ENCODE measurements at places on chromosomes 13 and 19.

DNA sequence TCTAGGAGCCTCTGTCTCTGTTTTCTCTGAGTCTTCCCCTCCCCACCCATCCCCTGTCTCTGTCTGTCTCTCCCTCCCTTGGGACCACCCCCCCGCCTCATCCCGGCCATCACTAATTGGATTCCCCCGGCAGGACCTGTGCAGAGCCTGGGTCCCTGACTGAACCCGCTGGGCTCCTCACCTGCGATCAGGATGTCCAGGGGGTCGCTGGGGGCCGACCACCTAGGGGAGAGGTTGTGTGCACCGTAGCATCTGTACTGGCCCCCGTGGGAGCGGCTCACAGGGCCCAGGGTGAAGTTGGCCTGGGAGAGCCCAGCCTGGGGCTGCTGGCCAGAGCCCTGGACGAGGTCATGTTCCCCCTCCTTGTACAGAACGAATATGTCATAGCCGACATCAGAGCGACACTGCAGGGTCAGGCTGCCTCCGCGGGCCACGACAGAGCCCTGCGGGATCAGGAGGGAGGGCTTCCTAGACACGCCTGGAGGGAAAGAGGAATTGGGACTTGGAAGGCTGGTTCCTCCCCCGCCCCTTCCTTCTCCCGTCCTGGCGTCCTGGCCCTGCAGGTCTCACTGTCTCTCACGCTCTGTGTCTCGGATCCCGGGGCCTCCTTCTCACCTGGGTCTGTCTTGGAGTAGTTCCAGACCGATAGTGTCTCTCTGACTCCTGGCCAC is 1.8 kb downstream of the LILRB5 start:
- no peak for ATAC-seq

GRCh38 chr19:54209811-54210494 is 9.3 kb downstream of the RPS9 start:
- peak; percentile 50 for ATAC-seq

DNA sequence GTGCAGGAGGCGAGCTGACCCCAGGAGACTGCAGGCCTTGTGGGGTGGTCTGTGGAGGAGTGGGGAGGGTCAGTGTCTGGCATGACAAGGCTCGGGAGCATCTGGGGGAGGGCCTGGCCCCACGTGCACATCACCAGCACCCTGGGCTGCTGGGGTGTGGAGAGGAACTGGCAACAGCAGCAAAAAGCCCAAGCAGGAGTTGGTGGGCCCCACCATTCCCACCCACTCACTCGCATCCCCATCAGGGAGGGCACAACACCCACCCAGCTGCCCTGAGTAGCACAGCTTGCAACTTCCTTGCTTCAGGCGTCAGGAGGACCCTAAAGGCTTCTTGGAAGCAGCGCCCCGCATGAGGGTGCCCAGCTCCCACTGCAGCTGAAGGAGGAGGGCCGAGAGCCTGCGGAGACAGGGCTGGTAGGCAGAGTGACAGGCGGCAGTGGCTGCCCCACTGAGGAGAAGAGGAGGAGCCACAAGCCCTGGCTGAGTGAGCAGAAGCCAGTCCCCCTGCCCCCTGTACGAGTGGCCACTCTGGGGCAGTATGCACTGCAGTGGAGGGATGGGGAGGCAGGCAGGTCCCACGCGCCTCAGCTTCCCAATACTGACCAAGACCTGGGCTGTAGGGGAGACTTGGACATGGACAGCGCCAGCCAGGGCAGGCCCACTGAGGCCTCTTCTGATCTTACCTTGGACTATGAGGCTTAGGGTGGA is 26.5 kb downstream of the ELL start:
- no peak for ATAC-seq

- ATAC-seq: peak; percentile 15
Observed at GRCh38 chr13:27921421-27921960, 1.7 kb downstream of the PDX1 start.

DNA sequence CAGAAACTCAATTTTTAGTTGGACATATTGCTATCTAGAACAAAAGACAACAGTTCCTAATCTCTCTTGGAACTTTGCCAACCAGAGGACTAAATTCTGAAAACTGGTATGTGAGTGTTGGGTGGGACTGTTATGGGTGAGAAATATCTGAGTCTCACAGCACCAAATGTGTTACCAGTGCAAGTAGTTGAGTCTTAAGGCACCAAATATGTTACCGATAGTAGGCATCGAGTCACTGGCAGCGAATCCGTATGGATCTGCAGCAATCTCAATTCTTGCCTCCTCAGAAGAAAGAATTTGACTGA is 575.2 kb downstream of the DACH1 start:
- ATAC-seq: no peak

GRCh38 chr19:44573627-44574026 is 39.7 kb upstream of the IGSF23 start:
- ATAC-seq: no peak

DNA sequence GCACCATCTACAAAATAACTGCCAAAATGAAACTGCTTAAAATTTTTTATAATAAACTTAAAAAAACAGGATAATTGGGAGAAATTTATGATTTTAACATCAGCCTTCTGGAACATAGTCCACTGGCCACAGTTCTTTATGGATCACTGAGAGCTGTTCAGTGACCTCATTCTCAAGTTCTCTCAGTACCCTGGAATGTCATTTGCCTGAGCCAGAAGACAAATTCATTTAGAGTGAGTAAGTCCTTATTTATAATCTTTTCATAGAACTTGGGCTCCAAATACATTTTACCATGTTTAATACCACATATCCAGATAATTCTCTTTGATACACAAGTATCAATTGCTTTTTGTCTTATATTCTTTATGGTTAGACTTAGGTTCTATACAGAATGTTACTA is 87.6 kb downstream of the CAB39L start:
- ATAC-seq: no peak

- peak; percentile 68 for ATAC-seq
Observed at GRCh38 chr19:15562861-15563260, 52.2 kb upstream of the CYP4F8 start.

GRCh38 chr13:81670048-81670447 is 1329.1 kb upstream of the SPRY2 start:
- no peak for ATAC-seq

- ATAC-seq: peak; percentile 66
Observed at GRCh38 chr13:74040200-74040599, 94.0 kb downstream of the KLF12 start.

- no peak for ATAC-seq
Observed at GRCh38 chr19:41548954-41549688, 26.8 kb upstream of the CEACAM21 start.

- ATAC-seq: no peak
Observed at GRCh38 chr13:51644654-51645053, 60.4 kb downstream of the WDFY2 start.

GRCh38 chr13:109785892-109786450 is 412 bp downstream of the IRS2 start:
- ATAC-seq: peak; percentile 24

DNA sequence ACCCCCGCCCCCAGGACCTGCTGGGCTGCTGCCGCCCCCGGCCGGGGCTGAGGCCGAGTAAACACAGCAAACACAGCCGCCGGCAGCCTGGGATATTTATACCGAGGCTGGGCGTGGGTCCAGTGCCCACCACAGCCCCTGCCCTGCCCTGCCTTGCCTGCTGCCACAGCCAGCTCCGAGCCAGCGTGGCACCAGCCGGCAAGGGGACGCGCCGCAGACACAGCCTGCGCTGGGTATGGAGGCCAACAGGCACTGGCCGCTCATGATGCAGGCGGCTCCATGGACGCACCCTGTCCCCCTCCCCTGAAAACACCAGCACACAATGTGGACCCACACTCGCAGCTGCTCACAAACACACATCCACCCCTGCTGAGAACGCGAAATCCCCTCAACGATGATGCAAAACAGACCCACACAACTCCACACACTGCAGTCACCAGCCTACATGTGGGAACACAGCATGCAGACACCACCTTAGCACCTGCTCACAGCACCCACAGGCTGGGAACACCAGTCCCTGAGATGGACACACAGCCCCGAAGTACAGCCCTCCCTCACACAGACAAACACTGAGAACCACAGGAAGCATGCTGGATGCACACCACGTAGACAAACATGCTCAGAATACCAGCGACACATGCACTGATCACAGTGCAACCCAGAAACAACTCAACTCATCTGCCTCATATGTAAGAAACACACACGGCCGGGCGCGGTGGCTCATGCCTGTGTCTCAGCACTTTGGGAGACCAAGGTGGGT is 16.2 kb downstream of the CCDC97 start:
- peak; percentile 1 for ATAC-seq

- ATAC-seq: peak; percentile 72
Observed at GRCh38 chr19:4575267-4576015, 16.0 kb upstream of the SEMA6B start.

DNA sequence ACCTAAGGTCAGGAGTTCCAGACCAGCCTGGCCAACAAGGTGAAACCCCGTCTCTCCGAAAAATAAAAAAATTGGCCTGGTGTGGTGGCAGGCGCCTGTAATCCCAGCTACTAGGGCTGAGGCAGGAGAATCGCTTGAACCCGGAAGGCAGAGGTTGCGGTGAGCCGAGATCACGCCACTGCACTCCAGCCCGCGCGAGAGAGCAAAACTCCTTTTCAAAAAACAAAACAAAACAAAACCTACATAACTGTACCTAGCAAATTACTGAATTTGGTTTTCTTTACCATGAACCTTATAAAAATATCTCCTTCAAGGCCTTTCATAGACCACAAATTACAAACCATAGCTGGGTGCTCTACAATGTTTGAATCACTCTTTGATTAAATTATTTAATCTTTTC is 760 bp downstream of the ZNF91 start:
- ATAC-seq: no peak

DNA sequence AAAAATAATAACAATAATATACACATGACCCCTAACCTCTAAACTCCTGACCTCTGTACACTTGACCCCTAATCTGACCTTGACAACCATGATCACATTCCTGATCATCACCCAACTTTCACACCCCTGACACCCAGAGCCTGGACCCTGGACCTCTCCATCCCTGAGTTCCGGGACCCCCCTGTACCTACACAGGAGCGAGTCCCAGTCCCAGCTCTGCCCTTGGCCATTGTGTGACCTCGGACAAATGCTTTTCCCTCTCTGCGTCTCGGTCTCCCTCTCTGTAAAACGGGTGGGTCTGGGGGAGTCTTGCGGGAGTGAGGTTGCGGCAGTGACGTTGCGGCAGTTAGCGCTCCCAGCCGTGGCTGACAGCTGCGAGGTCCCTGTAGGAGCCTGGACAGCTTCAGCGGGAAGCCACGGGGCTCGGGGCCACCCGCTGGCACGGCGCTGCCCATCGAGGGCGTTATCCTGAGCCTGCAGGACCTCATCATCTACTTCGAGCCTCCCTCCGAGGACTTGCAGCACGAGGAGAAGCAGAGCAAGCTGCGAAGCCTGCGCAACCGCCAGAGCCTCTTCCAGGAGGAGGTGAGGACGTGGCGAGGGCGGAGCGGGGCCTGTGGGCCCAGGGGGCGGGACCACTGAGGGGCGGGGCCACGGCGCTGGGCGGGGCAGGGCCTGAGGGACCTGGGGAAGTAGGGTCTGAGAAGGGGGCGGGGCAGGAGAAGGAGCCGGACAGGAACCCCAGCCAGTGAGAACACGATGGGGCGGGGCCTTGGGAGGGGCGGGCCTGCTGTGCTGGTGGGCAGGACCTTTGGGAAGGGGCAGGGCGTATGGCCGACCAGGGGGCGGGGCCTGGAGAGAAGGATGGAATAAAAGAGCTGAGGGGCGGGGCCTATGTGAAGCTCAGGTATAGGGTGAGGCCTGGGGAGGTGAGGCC is 19.2 kb downstream of the RYR1 start:
- ATAC-seq: peak; percentile 18

GRCh38 chr13:98845742-98846141 is 93.3 kb upstream of the SLC15A1 start:
- ATAC-seq: no peak

DNA sequence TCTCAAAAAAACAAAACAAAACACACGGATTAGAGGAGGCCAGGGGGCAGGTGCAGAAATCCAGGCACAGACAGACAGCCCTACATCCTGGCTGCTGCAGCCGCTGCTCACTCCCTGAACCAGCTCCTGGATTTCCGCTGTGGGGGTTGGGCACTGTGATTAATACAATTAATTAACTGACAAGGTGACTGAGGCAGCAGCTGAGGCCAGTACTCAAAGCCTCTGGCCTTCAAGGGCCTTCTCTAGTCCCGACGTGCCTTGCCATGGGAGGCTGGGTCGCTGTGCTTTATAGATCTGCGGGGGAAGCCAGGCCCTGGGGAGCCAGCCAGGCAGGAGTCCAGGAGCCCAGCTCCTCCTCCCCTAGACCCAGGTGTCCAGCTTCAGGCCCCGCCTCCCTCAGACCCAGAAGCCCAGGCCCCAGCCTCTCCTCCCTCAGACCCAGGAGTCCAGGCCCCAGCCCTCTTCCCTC is 4.6 kb downstream of the NECTIN2 start:
- ATAC-seq: no peak

DNA sequence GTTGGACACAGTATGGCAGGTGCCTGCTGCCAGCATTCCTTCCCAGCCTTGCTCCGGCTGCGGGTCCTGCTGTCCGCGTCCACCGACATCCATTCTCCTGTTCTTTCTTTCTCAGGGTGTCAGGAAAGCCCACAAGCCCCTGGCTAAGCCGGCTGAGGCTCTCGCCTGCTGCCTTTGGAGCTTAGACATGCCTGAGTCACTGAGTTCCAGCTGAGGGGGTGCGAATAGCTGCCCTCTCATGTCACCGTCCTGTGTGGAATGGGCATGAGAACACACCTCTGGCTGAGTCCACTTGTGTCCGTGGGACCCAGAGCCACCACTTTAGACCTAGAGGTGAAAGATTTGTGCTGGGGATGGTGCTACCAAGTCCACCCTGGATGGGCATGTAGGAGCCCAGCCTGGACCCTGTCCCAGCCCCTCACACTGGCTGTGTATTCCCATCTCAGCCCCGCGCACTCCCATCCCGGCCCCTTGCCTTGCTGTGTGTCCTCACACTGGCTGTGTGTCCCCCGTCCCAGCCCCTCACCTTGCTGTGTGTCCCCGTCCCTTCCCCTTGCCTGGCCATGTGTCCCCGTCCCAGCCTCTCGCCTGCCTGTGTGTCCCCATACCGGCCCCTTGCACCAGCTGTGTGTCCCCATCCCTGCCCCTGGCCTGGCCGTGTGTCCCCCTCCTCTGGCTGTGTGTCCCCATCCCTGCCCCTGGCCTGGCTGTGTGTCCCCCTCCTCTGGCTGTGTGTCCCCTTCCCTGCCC is 24.6 kb upstream of the IRS2 start:
- no peak for ATAC-seq

DNA sequence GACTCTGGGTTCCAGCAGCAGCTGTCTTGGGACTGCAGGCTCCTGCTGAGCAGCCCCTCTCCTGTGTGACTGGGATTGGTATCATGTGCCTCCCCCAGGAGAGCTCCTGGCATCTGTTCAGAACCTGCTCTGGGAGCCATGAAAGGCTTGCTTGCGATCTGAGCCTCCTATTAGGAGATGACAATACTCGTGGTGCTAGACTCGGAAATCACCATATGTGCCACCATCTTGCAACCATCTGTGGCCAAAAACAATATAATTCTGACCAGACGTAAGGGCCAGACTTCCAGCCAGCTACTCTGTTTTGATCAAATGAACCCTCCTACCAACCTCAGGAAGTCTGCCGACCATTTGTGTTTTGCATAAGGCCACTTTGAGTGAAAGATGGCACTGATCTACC is 484.7 kb downstream of the IRS2 start:
- ATAC-seq: no peak

DNA sequence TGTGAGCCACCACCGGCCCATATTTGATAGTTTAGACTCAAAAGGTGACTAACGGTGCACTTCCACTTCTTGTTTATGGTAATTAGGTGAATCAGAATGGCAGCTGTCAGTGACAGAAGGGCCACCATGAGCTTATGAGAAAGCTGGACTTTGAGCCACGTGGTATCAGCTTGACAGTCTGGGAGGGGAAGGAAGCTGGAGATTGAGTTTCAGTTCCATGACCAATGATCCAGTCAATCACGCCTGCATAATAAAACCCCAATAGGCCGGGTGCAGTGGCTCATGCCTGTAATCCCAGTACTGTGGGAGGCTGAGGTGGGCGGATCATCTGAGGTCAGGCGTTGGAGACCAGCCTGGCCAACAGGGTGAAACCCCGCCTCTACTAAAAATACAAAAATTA is 8.2 kb downstream of the EID2B start:
- ATAC-seq: no peak
